Stimulated activated CD8-positive, alpha-beta memory T cell treated with anti-CD3 and anti-CD28 coated beads, Interleukin-15, amount 100 ng/mL, for 48 hours (primary cell): ENCODE measurements at places on chromosomes 2 and 18.
A peak's percentile ranks its signal among the peaks of the same experiment; 100 is the strongest.

GRCh38 chr18:48017635-48018034 is 87.2 kb upstream of the SMAD2 start:
- no peak for DNase-seq

DNA sequence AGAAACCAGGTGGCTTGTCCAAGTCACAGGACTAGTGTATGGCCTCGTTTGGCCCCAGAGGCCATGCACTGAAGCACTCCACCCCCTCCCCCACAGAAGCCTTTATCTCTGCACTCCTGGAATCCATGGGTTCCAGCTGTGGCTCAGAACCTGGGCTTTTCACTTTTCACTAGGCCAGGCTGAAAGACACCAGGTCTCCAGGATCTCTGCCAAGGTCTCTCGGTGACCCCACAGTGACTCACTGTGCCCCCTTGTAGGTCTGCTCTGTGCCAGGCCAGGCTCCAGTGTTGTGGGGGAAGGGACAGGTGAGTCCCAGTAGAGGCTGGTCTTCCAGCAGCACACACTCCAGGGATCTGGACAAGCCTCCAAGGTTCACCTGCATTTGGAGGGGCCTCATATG is 31.0 kb upstream of the GLI2 start:
- no peak for DNase-seq

- DNase-seq, result no peak
Observed at GRCh38 chr18:55634545-55634944, 46.6 kb upstream of the TCF4 start.

GRCh38 chr2:46098621-46099062 is 198.6 kb upstream of the EPAS1 start:
- peak; percentile 8 for DNase-seq

- DNase-seq, result no peak
Observed at GRCh38 chr18:23631746-23632145, 31.0 kb downstream of the ANKRD29 start.

GRCh38 chr2:213451542-213452239 is 167.4 kb downstream of the SPAG16 start:
- no peak for DNase-seq

- no peak for DNase-seq
Observed at GRCh38 chr2:134988994-134989605, 58.1 kb downstream of the MAP3K19 start.

- no peak for DNase-seq
Observed at GRCh38 chr2:3260959-3261358, 116.7 kb downstream of the EIPR1 start.

- no peak for DNase-seq
Observed at GRCh38 chr2:71409611-71410010, 43.8 kb upstream of the DYSF start.

GRCh38 chr2:195672674-195673073 is 15.6 kb downstream of the SLC39A10 start:
- DNase-seq, result no peak

DNA sequence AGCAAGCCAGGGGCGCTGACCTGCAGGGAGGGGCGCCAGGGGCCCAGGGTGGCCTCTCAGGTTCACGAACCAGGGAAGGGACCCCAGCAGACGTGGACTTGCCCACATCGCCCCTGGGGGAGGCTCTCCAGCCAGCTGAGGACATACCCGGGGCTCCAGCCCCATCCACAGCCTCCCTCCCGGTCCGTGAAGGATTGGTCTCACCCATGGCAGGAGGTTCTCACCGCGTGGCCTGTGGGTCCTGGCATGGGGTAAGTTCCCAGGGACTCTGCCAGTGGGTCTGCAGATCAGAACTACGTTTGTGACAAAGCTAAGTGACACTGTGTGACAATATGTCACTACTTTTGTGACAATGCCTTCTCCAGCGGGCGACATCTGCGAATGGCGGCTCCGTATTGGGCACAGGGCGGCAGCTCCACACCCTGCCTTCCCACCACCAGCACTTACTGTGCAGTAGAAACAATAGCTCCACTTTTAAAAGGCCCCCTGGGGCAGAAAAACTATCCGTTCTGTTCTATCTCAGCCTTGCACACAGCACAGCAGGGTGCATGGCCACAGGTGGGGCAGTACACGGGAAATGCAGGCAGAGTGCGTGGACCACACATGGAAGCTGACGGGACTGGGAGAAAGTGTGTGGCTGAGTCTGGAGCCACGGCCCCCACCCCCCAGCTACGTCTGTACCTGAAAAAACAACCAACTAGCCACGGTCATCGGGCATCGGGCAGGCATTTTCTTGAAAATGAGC is 65.2 kb upstream of the CTDP1 start:
- no peak for DNase-seq

GRCh38 chr18:54254265-54254758 is 15.0 kb upstream of the POLI start:
- no peak for DNase-seq

- no peak for DNase-seq
Observed at GRCh38 chr2:165450156-165450555, 19.3 kb upstream of the CSRNP3 start.

- no peak for DNase-seq
Observed at GRCh38 chr2:18167871-18168270, 289.4 kb downstream of the KCNS3 start.

- DNase-seq, result no peak
Observed at GRCh38 chr2:209471037-209471436, 47.2 kb downstream of the MAP2 start.

DNA sequence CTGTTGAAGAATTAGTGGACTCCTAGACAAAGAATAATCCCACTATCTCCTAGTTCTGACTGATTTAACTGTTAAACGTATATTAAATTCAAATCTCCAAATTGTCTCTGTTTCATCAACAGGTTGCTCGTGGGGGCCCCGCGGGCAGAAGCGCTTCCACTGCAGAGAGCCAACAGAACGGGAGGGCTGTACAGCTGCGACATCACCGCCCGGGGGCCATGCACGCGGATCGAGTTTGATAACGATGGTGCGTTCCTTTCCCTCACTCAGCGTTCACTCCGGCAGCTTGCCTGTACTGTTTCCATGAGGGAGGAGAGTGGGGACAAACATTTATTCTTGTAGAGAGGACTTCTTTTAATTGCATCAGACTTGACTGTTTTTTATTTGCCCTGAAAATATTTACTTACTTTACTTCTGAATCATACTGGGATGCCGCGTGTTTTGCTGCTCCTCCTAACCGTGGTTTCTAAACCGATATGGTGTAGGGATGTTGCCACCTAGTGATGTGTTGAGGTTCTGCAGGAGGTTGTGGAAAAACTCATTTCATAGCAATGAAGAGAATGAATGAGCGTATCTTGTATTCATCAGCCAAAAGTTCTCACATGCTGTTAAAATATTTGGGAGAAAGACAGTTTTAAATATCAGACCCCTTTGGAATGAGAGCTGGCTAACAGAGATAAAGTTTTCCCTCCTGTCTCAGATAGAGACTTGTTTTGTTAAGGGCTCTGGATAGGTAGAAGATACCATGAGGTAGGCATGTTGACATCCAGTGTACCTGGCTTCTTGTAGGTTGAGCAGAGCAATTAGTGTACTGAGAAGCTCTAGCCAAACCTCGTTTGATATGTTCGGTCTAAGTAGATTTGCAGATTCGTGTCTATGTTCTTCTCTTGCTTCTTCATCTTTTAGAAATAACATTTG is 38.3 kb downstream of the ITGA6 start:
- DNase-seq, result peak; percentile 32

DNA sequence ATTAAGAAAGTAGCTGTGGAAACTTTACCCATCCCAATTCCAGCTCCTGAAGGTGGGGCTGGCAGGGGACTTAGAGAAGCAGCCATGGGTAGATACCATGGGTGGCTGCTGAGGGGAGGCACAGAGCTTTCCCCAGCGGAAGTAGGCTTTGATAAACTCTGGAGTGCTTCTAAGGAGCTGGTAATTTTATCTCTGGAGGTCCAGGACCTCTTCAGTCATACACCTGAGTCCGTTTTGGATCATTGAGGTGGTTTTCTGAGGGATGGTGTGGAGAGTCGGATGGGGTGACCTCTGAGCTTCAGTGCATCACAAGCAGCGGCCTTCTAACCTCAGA is 36.7 kb upstream of the BMP10 start:
- no peak for DNase-seq

- no peak for DNase-seq
Observed at GRCh38 chr2:118604371-118604770, 243.1 kb downstream of the EN1 start.

DNA sequence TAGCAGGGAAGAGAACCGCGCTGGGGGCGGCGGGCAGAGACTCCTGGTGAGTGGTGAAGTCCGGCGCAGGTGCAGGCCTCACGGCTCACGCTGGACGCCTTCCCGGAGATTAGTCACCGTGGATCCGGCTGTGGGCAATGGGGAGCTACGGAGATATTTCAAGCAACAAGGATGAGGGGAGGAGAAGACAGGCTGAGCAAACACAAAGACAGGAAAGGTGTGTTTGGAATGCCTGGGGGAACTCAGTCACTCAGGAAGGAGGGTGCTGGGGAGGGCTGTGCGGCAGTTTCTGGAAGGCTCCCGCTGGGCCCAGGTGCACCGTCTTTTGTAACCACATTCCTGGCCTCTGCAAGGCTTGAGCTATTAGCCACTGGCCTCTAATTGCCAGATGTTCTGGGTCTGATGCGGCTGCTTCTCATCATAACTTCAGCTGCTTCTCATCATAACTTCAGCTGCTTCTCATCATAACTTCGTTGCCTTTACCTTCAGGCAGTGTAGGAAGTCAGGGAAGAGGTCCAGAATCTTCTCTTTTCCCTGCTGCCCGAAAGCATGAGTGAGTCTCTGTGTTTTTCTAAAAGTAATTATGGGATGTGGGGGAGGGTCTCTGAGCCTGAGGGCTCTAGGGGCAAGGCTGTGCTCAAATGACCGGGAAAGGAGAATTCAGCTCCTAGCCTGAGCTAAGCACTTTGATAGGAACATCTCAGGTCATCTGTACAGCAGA is 118.9 kb downstream of the PXDN start:
- DNase-seq, result no peak

DNA sequence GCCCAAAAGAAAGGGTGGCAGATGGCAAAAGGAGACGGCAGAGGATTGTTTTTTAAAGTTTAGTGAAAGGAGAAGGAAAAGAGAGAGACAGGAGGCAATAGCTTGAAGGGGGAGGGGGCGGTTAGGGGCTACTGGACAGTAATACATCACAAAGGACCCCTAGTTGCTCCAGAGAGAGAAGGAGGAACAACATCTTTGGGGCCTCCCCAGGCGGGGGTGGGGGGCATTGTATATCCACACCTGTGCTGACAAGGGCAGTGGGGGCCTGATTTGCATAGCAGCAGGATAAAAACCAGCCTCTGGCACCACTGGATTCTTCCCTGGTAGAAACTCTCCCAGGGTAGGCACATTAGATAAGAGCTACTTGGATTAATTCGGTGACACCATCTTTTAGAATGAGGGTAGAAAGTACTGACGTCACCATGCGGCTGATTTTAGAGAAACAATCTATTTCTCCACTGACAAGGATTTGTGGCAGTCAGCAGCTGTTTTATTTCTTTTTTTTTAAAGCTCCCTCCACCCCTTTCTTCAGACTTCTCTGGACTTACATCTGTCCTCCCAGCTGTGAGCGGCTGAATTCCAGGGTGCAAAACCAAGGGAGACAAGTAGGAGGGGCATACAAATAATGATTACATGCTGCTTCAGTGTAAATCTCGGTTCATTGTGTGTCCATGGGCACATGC is 199.8 kb upstream of the NRP2 start:
- no peak for DNase-seq

GRCh38 chr2:3423492-3424170 is 44.1 kb downstream of the TRAPPC12 start:
- peak; percentile 45 for DNase-seq

DNA sequence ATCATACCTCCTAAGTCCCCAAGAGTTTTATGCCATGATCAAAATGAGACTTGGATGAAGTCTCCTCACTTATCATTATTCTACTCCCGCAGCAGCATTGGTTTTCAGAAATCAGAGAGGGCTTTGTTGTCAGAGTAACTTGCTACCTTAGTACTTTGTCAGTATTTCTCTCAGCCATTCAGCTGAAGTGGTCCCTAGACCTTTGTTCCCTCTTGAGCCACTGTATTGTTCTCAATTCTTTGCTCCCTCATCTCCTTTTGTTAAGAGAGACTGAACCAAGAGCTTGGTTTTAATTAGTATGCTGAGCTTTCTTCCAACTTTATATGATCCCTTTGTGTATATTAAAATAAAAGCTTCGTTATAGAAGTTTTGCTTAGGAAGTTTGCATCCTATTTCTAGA is 133.4 kb downstream of the DOCK10 start:
- no peak for DNase-seq

GRCh38 chr2:168738062-168738461 is 64.4 kb upstream of the NOSTRIN start:
- no peak for DNase-seq

- no peak for DNase-seq
Observed at GRCh38 chr2:143877876-143878530, 641.9 kb downstream of the ZEB2 start.

GRCh38 chr2:186535861-186536260 is 49.8 kb downstream of the ZC3H15 start:
- no peak for DNase-seq

DNA sequence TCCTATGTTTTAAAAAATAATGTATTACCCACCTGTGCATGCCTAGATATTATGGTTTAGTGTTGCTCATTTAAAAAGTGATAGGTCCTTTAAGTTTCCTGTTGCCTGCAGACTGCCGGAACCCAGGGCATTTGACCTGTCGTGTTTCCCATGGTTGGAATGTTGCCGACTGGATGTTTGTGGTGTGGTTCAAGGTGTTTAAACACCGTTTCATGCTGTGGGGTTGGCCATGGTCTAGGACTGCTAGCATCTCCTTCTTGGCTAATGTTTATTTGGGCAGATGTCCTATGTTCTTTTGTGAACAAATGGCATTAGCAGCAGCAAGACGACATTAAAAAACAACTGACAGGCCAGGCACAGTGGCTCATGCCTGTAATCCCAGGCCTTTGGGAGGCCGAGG is 92.9 kb upstream of the LMAN1 start:
- DNase-seq, result no peak

DNA sequence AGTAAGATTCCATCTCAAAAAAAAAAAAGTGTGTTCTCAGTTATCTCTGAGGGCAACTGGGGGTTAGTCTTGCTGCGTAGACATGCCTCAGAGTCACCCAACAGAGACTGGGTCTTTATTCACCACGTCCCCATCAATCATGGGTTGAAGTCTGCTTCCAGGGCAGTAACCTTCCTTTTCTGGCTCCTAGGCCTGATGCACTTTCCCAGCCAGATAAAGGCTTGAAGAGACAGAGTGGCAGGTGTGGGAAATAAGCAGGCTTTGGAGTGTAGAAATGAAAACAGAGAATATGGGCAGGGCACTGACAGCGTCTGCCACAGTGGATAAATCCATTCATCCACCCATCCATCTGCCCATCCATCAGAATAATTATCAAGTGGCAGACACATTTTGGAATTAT is 134.1 kb upstream of the LGALSL start:
- no peak for DNase-seq
